ENCODE measurements at places on chromosomes 2 and 18.
A peak's percentile ranks its signal among the peaks of the same experiment; 100 is the strongest.

DNA sequence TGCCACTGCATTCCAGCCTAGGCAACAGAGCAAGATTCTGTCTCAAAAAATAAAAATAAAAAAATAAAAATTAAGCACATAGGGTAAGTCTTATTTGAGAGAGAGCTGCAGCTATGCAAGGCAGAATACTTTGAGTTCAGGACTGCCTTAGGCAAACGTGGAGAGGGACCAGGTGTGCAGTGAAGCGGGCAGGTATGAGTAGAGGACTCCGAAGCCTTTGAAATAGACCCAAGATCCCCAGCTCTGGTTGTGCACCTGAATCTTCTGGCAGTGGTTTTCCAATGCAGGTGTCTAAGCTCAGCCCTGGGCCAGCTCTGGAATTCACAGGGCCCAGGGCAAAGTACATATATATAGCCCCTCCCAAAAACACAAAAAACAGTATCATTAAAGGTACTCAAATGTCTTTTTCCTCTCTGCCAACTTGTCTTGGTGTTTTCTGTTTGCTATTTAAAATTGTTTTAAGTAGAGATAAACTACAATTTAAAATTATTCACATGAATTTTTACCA, 21.2 kb downstream of the TGIF1 start:
- no peak for DNase-seq

- peak; percentile 67 for DNase-seq
These were observed 151.6 kb downstream of the DTNB start for GRCh38 chr2:25521665-25522387.

GRCh38 chr2:109348671-109349502, 219.9 kb downstream of the SH3RF3 start:
- no peak for DNase-seq

DNA sequence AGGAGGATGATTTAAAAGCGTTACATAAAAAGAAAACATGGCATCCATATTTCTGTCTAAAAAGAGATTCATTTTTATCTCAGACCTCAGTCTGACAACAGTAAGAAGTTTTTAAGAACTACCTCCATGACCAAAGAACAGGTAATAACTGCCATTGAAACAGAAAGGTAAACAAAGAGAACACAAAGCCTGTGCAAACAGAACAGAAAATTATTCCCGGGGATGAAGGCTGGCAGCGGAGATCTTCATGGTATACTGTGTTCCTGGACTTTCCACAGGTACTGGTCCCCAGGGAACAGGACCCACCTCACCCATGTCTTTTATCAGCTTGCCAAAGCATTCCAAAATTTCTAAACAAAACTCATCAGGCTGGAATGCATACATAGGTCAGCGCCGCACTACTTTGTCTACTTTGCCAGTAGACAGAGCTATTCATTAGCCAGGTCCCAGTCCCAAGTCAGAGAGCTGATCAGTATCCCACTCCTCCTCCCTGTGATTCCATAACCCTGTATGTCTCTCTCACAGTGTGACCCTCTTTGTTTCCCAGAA, 277.3 kb downstream of the MBD2 start:
- no peak for DNase-seq

DNA sequence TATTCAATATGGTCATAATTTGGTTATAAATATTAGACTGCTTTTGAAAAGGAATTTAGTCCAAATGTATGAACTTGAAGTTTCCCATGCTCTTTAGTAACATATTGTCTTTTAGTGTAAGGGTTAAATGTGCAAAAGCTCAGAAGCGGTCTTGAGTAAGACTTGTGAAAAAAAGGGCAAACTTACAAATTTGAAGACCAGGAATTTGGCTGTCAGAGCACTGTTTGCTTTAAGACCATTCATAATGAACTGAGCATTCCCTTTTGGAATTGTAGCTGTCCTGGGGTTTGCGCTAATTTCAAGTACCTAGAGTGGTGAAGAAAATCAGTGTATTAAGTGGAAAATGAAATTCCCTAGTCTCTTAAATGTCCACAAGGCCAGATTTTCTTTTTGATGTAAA, 6.9 kb upstream of the ZEB2 start:
- no peak for DNase-seq

GRCh38 chr2:136863874-136864273, 98.5 kb downstream of the THSD7B start:
- no peak for DNase-seq

DNA sequence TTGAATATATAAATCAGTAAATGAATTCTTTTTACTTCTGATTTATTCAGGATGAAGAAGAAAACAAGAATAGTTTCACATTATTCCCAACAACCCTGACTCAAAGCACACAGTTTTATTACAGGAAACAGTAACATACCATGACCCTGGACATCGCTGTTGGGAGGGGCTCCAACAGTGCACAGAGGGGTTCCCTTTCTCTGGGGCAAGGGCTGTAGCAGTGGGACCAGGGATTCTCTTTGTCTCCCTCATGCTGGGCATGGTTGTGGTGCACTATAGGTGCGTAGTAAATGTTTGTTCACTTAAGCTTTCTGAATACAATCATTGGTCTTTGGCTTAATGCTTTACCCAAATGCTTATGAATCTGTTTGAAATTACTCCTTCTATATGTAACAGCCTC, 189.4 kb downstream of the BCL2 start:
- no peak for DNase-seq

DNA sequence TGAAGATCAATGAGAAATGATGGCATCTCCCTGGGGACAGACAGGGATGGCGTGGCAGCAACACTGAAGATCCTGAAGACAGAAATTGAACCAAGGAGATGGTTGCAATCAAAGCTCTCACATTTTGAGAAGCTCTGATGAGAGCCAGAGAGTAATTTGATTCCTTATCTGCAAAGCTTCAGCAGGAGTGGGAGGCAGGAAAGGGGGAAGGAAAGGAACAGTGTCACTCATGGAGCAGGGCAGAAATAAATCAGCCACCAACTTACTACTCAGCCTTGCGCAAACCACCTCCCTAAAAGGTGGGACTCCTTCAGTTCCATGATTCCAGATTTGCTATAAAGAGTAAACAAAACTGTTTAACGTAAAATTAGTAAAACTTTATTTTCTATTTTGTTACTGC, 119.2 kb downstream of the CACNB4 start:
- DNase-seq, result no peak

DNA sequence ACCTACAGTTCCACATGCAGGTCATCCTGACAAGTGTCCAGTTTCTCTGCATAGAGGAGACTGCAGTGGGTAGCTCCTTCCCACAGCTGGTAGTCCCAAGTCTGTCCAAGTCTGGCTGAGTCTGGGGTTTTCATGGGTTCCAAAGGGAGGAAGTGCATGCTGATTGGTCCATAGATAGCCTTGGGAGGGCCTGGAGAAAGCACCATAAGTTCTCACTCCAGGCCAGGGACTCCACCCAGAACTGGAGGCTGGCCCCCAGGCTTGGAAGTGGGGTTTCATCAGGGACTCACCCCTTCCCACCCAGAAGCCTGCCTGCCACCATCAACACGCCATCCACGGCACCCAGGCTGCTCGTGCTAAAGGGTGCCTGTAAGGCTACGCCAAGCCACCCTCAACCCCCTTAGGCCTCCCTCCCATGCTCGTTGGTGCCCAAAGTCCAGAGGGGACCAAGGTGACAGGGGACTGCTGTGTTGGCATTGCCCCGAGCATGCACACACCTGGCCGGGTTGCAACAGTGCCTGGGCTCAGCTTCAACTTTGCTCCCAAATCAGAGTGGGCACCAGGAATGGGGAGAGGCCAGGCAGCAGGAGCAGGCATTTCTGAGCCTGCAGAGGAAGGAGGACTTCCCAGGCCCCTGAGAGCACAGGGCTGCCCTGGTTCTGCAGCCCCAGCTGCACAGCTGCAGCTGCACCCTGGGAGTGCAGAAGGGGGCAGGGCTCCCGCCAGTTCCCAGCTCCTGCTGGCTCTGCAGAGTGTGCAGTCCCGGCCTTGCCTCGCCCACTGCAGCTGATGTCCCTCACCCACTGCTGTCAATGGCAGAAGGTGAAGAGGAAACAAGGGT, 116.5 kb upstream of the MAP2 start:
- no peak for DNase-seq

GRCh38 chr2:175203621-175204496, 22.3 kb upstream of the ATP5MC3 start:
- DNase-seq, result no peak

- DNase-seq, result no peak
These were observed 772.2 kb upstream of the ZEB2 start for GRCh38 chr2:145292166-145292565.

DNA sequence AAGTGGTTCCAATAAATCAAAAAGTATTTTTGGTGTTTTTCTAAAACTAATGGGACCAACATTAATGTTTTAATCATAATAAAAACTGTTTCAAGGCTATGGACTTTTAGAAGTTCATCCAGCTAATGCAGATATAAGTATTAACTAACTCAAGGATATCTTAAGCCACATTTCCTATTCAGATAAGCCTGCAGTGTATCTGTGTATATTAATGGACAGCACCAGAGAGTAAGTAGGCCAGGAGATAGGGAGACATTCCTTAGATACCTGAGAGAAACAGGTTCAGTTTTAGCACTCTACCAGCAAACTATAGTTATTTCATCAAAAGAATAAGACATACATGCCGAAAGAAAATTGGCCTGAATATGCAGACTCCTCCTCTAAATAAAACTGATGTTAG, 27.3 kb downstream of the PREPL start:
- no peak for DNase-seq

- DNase-seq, result no peak
These were observed 15.1 kb upstream of the MEP1B start for GRCh38 chr18:32174719-32175118.

DNA sequence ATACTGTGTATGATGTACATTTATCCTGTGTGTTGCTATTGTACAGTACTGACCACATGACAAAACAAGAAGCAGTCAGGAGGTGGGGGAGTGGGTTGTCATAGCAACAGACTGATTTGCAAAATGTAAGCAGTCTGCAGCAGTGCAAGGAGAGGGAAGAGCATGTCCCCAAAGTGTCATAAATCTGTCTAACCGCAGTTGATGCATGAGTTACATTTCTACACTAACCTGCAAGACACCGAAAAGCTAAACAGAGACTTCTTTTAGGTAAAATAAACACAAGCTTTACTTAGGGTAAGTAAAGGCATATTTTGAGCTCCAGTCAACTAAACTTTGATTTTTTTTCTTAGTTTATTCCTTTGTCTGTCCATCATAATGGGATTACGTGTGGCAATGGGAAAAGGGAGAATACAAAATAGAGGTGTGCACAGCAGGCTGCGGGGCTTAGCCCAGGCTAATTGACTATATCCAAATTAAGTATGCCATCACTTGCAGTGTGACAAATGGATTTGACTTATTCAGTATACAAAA, 134.5 kb downstream of the MEIS1 start:
- DNase-seq, result peak; percentile 68
